Effector CD8-positive, alpha-beta T cell (primary cell): ENCODE measurements at places on chromosomes 6 and 20.

DNA sequence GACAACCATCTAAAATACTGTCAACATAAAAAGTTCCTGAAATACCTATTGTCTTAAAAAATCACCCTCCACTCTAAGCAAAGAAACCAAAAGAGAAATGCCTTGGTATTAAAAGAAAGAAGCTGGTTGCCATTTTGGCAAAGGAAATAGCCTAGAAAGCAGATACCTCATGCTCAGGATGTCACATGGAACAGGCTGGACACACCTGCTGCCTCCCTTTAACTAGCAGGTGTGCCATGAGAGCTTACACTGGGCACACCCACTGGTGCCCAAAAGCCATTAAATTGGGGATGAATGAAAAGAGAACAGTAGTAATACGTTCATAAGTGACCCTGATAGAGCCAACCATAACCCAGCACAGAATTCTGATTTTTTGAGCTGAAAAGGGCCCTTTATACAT lies 1.5 kb downstream of the SLC23A2 start:
- DNase-seq: no peak

DNA sequence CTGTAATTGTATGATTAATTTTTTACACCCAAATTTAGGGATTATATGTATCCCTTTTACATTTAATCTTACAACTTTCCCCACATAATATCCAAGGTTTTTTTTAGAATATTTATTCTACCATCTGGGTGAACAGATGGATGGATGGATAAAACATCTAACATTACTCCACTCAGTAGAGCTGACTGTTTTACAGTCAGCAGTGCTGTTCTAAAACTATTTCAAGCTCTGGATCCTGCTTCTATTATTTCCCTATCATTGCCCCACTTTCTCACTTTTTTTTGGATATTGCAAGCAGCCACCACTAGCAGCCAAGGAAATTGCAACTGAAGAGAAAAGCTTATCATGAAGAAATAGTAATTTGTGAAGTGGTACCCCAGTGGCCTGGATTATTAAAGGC lies 173.7 kb downstream of the ARHGAP18 start:
- DNase-seq: no peak

GRCh38 chr20:2599288-2600006 lies 53.0 kb upstream of the NOP56 start:
- no peak for DNase-seq

- DNase-seq: no peak
Observed at GRCh38 chr6:149500096-149500495, 15.3 kb upstream of the ZC3H12D start.

GRCh38 chr20:13212750-13213149 lies 8.3 kb upstream of the ISM1 start:
- no peak for DNase-seq
